Esophagus muscularis mucosa (tissue), 4 donors: ENCODE measurements at places on chromosomes 11 and 22.

GRCh38 chr11:64238076-64238475, 2.8 kb upstream of the FKBP2 start:
- no peak for DNase-seq

- no peak for DNase-seq
These were observed 6.7 kb upstream of the ANAPC15 start for GRCh38 chr11:72119198-72119597.

DNA sequence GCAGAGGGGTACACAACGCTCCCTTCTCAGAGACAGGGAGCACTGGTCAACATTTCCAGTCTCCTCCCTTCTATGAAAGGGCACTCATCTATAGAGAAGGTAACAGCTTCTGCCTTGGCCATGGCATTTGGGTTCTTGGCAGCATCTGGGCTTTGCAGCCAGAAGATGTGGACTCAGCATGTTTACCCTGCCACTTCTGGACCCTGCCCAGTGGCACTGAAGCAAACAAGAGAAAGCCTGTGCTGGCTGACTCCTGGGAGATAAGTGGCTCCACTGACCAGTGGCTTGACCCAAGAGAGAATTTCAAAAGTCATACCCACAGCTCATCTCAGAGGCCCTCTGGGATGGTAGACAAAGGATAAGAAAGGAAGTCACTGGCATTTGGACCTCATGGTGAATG, 8.0 kb downstream of the CSNK2A3 start:
- DNase-seq: peak; percentile 53

DNA sequence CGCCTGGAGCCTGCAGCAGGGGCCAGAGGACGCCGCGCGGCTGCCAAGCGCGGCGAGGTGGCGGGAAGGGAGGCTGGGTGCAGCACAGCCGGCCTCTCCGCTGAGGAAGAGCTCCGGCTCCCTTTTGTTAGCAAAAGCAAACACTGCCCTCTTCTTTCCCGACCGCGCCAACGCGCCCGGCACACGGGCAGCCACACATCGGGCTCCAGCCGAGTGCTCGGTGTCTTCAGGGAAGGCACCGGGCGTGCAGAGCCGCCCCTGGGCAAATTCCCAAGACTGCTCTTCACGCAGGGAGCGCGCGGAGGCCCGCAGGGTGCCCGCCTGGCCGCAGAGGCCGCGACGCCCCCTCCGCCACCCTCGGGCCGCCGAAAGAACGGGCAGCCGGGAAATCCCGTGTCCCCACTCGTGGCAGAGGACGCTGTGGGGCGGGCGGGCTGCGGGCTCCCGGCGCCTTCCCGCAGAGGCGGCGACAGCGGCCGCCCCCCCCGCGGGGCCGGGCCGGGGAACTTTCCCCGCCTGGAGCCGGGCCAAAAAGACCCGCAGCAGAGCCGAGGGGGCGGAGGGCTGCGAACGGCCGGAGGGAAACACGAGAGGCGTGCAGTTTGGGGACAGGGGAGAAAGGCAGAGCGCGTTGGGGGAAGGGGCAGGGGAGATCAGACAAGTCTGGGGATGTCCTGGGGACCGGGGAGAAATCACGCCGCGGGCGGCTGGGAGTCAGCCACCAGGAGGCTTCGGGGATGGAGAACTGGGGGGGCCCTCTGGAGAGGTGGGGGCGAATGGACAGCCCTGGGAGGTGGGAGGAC, 931 bp downstream of the CADM1 start:
- DNase-seq: no peak

- no peak for DNase-seq
These were observed 2.8 kb downstream of the EFEMP2 start for GRCh38 chr11:65869643-65870306.

GRCh38 chr11:69939551-69940245, 120.5 kb upstream of the FGF3 start:
- DNase-seq: no peak

- no peak for DNase-seq
These were observed 161.7 kb downstream of the COMMD9 start for GRCh38 chr11:36127550-36127949.

DNA sequence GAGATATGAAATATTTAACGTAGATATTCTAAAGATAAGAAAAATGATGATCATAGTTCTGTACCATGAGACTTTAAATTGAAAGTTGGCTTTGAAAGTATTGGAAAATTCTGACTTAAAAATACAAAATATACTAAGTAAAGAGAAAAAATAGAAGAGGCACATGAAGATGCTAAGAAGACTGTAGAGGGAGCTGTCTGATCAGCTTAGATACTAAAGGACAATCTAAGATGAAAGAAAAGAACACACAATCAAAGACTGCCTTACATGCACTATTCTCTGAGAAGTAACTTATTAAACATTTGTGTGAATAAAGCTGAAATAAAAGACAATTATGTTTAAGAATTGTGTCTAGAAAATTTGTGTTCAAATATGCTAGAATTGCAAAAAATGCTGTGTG, 55.1 kb downstream of the RBMXL2 start:
- DNase-seq: no peak

DNA sequence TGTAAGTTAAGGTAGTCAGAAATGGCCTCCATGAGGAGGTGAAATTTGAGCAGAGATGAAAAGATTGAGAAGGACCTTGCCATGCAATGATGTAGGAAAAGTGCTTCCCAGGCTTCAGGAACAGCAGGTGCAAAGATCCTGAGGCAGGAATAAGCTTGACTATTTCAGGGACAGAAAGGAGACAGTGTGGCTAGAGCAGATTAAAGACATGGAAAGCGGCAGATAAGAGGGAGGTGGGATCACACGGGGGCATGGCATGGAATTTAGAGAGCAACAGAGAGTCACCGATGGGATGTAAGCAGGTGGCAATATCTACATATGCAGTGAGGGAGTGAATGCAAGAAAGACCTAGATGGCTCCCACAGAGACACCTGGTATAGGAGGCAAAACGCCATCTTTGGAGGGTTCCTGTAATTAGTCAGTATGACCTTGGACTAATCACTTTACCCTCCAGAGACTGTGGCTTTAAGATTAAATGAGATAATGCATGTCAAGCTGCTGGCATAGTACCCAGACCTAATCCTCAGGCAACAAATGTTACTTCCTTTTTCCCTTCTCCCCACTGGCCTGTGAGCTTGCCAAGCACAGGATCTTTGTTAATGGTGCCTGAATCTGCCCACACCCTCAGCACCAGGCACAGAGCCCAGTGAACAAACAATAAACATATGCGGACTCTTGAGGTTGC, 24.6 kb upstream of the ACER3 start:
- DNase-seq: no peak

DNA sequence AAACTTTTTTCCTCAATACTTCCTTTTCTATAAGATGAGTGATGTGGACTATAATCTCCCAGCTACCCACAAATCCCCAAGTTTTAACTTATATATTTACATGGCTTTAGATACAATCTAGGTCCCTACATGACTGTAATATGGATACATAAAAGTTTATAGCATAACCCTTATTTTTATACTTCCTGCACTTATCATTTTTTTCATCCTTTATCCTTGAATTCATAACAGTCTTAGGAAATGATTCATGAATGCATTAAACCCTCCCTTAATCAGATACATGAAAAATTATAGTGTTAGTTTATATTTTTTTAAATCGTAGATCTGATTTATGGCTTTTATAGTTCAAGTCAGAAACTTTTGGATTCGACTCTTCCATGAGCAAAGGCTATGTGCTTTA, 195.8 kb downstream of the MAML2 start:
- DNase-seq: no peak

DNA sequence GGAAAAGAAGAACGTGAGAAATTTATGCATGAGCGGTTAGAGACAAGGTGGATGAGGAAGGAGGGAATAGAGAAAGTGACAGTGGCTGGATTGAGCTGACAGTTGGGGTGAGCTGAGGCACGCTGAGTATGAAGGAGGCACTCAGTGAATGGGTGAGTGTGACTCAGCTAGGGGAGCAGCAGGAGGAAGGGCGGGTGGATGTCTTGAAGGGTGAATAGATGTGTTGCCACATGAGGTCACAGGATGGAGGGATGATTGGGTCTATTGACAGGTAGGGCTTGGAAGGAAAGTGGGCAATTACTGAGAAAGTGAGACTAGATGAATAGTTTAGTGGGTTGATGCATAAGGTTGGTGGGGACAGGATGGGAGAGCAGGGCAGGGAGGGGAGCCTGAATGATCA, 8.0 kb downstream of the IFITM10 start:
- DNase-seq: no peak

DNA sequence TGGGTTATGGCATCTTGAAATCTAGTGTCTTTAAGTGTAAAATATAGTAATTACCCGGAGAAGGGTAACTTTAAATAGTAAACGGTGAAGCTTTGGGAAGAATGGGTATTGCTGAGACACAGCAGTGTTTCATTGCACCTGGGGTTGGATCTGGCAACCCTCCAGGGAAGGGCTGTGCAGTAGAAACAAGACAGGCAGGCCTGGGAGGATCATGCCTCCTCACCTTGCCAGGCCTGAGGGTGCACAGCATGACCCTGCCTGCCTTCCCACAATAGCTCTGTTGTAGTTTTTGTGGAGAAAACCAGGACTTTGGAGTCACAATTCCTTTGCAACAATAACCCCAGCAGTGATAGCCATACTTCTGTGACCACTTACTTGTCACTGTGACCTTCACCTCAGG, 64.6 kb upstream of the ADSL start:
- no peak for DNase-seq

- no peak for DNase-seq
These were observed 38.2 kb upstream of the ALX4 start for GRCh38 chr11:44348114-44348513.

DNA sequence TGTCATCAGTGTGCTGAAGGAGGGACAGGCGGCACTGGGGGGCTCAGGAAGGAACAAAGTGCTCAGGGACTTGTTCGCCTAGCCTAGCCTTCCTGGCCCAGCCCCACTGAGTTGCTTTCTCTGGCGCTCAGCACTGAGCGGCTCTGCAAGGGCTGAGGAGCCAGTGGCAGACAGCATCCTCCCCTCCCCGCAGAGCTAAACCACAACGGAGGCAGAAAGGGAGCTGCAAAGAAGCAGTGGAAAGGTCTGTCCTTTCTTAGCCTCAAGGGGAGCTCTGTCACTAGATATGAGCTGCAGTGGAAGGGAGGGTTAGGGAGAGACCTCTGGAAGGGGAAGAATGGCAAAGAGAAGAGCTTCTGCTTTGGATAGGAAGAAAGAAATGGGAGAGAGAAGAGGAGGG, 89.7 kb upstream of the PHOX2A start:
- DNase-seq: no peak

GRCh38 chr11:131561501-131561900, 191.1 kb downstream of the NTM start:
- no peak for DNase-seq

DNA sequence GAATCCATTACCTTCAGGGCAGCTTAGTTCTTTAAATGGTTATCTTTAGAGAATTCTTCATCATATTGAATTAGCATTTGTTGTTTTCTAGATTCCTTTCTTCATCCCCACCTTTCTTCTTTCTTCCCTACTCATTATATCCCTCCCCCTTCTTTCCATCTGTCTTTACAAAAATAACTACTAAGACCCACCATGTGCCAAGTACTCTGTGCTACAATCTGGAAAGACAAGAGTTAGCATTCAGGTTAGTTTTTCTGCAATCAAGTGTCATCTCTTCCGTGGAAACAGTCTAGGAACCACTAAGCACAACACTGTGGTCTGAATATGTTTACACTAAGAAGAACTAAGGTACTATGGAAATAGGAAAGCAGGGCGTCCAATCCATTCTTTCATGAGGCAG, 897.4 kb upstream of the TENM4 start:
- no peak for DNase-seq

DNA sequence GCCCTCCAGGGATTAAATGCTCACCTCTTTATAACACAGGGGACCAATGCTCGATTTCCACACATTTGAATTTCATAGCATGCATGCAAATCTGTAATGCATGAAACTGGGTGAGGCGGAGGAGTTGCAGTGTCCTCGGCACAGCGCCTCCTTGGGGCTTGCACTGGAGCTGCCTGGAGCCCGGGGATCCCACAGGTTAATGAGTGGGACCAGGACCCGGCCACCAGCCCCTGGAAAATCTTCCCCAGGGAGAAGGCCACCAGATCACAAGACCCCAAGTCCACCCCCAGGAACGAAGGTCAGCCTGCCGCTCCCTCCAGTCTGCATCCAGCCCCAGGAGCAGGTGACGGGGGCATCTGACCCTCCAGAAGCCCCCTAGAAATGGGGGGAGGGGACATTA, 119.1 kb downstream of the MN1 start:
- DNase-seq: no peak

- no peak for DNase-seq
These were observed 1.2 kb downstream of the PTS start for GRCh38 chr11:112227471-112227870.

- DNase-seq: no peak
These were observed 974.2 kb downstream of the JRKL start for GRCh38 chr11:97364047-97364446.

- no peak for DNase-seq
These were observed 9.8 kb downstream of the DERL3 start for GRCh38 chr22:23828800-23829680.

GRCh38 chr22:50248196-50249081, 2.6 kb downstream of the HDAC10 start:
- no peak for DNase-seq

DNA sequence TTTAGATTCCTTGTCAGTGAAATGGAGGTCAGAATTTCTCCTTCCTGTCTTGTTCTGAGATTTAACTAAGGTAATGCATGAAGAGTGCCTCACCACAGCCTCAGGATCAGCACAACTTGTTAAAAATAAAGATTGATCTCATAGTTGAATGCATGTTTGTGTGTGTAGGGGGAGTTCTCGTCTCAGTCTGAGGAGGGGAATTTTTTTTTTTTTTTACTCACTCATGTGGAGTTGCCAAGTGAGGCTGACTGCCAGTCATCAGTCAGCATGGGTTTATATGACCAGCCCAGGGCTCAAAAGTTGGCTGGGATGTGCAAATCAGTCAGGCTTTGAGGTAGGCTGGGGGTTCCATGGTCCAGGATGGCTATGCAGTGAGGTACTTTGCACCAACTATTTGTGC, 113.2 kb downstream of the FANCF start:
- DNase-seq: no peak

DNA sequence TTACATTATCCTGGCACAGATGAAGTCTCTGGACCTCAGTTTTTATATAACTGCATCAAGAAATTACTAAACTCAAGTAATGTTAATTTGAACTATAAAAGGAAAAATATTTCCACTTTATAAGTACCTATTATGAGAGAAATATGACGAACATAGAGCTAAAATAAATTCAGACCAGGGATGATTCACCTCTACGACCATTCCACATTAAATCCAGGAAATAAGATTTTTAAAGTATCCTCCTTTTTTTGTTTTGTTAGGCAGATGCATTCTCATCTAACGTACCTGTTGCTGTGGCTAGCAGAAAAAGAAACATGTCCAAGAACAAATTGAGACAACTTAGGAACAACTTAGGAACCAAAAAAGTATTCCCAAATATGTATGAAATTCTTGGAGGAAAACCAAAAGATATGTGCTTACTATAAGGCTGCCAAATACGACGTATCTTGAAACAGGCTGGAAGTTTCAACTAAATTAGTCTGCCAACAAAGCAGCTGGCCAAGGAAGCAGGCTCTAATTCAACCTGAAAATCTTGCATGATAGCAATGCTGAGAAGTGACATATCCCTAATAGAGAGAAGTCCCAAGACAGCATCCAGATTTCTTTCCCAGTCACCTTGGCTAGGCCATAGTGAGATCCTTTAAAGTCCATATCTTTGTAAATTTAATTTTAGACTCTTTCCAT, 15.7 kb downstream of the SPTY2D1 start:
- DNase-seq: no peak

GRCh38 chr11:20489948-20490347, 102.4 kb downstream of the PRMT3 start:
- DNase-seq: no peak

GRCh38 chr11:57868491-57868890, 106.9 kb downstream of the CTNND1 start:
- no peak for DNase-seq

- no peak for DNase-seq
These were observed 15.6 kb upstream of the SUSD2 start for GRCh38 chr22:24165673-24166072.
